Urinary bladder (tissue), 4 donors: ENCODE measurements at places on chromosomes 4 and X. TPM values are rescaled to one million over a fixed set of nuclear protein-coding genes. Genes with fewer than 3 reads are reported as not detected.

The NAP1L5 gene
- total RNA-seq = 19.4 TPM

The SMIM10L2A gene
- total RNA-seq = 0.85 TPM

The PAGE1 gene
- not detected for total RNA-seq

The HADH gene
- 28.1 TPM for total RNA-seq

The VGLL1 gene
- 7.5 TPM for total RNA-seq

The SSX4B gene
- total RNA-seq = not detected

The MAP9 gene
- 18.7 TPM for total RNA-seq

The NDP gene
- 2.5 TPM for total RNA-seq

The RGN gene
- 4.8 TPM for total RNA-seq

The TMEM271 gene
- total RNA-seq = 0.21 TPM

The AWAT2 gene
- not detected for total RNA-seq

The SLITRK4 gene
- 11.2 TPM for total RNA-seq

The PIN4 gene
- total RNA-seq = 8.1 TPM

The BLOC1S4 gene
- 5.6 TPM for total RNA-seq

The SOWAHD gene
- total RNA-seq = 0.26 TPM

The EGFL6 gene
- total RNA-seq = 28.9 TPM

The HMGN5 gene
- 4.9 TPM for total RNA-seq

The GPR173 gene
- 5.6 TPM for total RNA-seq

The VSIG1 gene
- total RNA-seq = 0.37 TPM

The YY2 gene
- 4.2 TPM for total RNA-seq

The NCAPG gene
- total RNA-seq = 30.4 TPM

The FRMD7 gene
- total RNA-seq = 0.48 TPM

The PF4V1 gene
- total RNA-seq = not detected

The ZNF718 gene
- 34.3 TPM for total RNA-seq

The GRIA3 gene
- total RNA-seq = 6.0 TPM

The XAGE1B gene
- not detected for total RNA-seq
